CD4-positive, CD25-positive, alpha-beta regulatory T cell (primary cell): ENCODE measurements at places on chromosomes 2 and 18. TPM values are rescaled to one million over a fixed set of nuclear protein-coding genes. Genes with fewer than 3 reads are reported as not detected.

Gene SKOR2
- not detected for total RNA-seq

Gene MEP1B
- total RNA-seq, result 0.42 TPM

Gene FBXO48
- 2.7 TPM for total RNA-seq

Gene ACMSD
- not detected for total RNA-seq

Gene ZNF396
- total RNA-seq, result not detected

- H3K4me1 ChIP-seq, result no peaks in the 10 kb centered on the region
- no peak for DNase-seq
- H3K27me3 ChIP-seq, result no peaks in the 10 kb centered on the region
- no peaks in the 10 kb centered on the region for H3K36me3 ChIP-seq
- no peak overlapping the region for H3K27ac ChIP-seq
Observed at GRCh38 chr2:170300993-170301392, 123.0 kb downstream of the MYO3B start.

GRCh38 chr2:131034122-131035051 is 58.9 kb downstream of the FAM168B start:
- peaks cover 7% of the 10 kb centered on the region for H3K27me3 ChIP-seq
- no peak overlapping the region for H3K27ac ChIP-seq
- H3K4me3 ChIP-seq, result no peak overlapping the region

GRCh38 chr2:148674063-148675020 is 29.8 kb downstream of the EPC2 start:
- H3K27me3 ChIP-seq, result no peaks in the 10 kb centered on the region
- no peak overlapping the region for H3K27ac ChIP-seq
- H3K4me1 ChIP-seq, result peaks cover 10% of the 10 kb centered on the region
- peak; percentile 50 for DNase-seq
- H3K4me3 ChIP-seq, result no peak overlapping the region

DNA sequence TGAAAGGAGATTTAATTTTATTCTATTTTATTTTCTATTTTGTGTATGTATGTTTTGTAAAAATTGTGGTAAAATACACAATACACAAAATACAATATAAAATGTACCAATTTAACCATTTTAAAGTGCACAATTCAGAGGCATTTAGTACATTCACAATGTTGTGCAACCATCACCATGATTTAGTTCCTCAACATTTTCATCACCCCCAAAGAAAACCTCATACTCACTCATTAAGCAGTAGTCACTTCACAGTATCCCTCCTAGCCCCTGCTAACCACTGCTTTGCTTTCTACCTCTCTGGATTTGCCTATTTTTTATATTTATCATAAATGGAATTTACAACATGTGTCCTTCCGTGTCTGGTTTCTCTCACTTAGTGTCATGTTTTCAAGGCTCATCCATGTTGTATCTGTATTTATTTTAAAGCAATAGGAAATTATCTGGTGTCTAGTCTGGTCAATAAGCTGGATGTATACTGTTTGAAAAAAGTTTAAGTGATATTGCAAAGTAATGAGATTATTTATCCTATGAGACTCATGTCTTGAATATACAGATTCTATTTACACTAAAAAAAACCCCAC is 77.9 kb upstream of the GLS start:
- no peaks in the 10 kb centered on the region for H3K27me3 ChIP-seq
- no peak for DNase-seq
- no peak overlapping the region for H3K27ac ChIP-seq
- H3K4me1 ChIP-seq, result no peaks in the 10 kb centered on the region
- H3K4me3 ChIP-seq, result no peak overlapping the region

DNA sequence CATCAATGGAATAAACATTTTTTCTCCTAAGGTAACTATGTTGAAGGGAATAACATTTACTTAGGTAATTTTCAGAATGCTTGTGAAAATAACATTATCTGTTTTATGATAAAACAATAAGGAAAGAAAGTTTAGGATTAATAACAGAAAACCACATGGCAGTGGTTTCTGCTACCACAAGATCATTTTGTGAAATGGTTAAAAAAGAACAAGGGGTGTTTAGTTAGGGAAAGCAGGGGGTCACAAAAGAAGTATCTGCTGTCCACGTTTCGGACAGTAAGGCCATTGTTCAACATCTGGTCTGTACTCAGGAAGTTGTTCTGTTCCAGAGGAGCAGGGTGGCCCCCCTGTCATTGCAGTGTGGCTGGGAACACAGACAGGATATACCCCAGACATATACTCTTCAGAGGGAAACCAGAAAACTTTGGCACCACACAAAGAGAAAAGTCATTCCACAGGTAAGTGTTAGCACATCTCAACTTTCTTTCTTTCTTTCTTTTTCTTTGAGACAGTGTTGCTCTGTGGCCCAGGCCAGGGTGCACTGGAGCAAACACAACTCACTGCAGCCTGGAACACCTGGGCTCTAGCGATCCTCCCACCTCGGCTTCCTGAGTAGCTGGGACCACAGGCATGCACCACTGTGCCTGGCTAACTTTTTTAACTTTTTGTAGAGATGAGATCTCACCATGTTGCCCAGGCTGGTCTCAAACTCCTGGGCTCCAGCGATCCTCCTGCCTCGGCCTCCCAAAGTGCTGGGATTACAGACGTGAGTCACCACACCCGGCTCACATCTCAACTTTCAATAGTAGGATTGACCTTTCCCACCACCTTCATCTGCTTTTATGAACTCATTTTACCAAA is 14.8 kb upstream of the ARL5A start:
- H3K4me1 ChIP-seq, result no peaks in the 10 kb centered on the region
- H3K36me3 ChIP-seq, result no peaks in the 10 kb centered on the region
- no peak overlapping the region for H3K27ac ChIP-seq
- no peak for DNase-seq
- peaks cover 7% of the 10 kb centered on the region for H3K27me3 ChIP-seq

DNA sequence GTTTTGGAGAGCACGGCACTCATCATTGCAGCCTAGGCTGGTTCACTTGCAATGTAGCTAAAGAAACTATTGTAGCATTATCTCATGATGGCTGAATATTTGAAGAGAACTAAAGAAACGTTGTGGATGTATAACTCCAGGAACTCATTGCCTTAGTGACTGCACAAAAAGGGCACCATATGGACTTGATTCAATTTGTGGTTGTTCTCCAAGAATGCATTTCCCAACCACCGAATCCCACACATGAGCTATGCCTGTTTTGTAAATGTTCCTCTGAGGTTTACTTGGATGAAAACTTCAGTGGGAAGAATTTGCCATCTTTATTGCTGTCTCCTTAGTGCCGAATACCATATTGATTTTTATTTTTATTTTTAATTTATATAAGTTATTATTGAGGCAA is 43.5 kb downstream of the DOK6 start:
- H3K4me3 ChIP-seq, result no peak overlapping the region
- H3K36me3 ChIP-seq, result no peaks in the 10 kb centered on the region
- H3K4me1 ChIP-seq, result no peaks in the 10 kb centered on the region
- no peaks in the 10 kb centered on the region for H3K27me3 ChIP-seq
- no peak overlapping the region for H3K27ac ChIP-seq
- DNase-seq, result no peak

DNA sequence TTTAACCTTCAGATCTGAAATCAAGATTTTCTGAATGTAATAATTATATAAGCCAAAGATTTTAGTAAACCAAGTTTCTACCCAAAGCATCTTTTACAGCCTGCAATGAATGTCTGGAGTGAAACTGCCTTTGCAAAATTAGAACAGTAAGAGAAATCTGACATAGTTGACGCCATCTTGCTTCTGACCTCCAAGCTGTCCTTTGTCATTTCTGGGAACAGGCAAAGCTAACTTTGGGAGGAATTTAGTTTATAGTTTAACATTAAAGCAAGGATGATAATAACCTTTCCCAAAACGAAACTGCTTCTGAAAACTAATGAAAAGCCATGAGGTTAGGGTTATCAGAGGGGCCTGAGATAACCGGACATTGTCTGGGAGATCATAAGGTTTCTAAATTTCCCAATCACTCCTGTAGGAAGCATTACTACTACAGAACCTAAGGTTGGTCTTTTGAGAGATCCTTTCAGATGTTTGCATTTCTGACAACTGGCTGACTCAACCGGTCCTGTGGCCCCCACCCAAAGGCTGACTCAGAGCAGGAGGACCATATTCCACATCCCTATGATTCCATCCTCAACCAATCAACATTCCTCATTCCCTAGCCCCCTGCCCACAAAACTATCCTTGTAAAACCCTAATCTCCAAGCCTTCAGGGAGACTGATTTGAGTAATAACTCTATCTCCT is 124.5 kb downstream of the TMEM131 start:
- peaks cover 20% of the 10 kb centered on the region for H3K4me1 ChIP-seq
- no peaks in the 10 kb centered on the region for H3K36me3 ChIP-seq
- DNase-seq, result no peak

DNA sequence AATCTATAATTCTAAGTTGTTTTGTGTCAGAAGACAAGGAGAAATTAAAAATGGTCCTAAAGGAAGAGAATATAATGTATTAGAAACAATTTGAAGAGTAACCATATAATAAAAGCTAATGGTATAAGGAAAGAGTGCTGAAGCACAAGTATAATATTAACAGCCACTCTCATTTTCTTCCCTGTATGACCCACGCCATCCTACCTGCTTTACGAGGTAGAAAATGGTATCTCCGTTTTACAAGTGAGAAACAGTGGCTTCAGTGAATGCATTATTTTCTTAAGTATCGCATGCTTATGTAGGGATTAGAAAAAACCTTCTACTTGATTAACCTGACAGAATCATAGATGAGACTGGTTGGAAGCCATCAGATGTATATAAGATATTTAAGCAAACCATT is 266.2 kb downstream of the CCDC102B start:
- H3K27ac ChIP-seq, result no peak overlapping the region
- no peak overlapping the region for H3K4me3 ChIP-seq
- no peaks in the 10 kb centered on the region for H3K27me3 ChIP-seq
- H3K4me1 ChIP-seq, result no peaks in the 10 kb centered on the region
- DNase-seq, result no peak
- no peaks in the 10 kb centered on the region for H3K36me3 ChIP-seq

- H3K4me3 ChIP-seq, result no peak overlapping the region
- no peak overlapping the region for H3K27ac ChIP-seq
- no peak for DNase-seq
- no peaks in the 10 kb centered on the region for H3K36me3 ChIP-seq
Observed at GRCh38 chr2:158598862-158599517, 142.2 kb downstream of the PKP4 start.

DNA sequence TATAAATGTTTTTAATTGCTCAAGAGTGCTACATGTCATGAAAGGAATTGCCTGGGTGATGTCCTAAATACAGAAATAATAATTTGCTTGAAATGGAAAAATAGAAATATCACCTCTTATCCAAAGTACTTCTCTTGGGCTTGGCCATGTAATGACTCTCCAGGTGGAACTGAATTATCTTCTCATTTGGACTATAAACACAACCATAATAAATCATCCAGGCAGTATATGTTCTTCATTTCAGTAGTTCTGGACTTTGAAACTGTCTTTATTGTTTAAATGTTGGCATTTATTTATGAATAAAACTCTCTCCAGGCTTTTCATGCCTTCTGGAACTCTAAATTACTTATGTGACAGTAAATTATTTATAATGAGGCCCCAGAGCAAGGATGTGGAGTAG is 40.5 kb downstream of the OXER1 start:
- no peak overlapping the region for H3K4me3 ChIP-seq
- H3K27ac ChIP-seq, result no peak overlapping the region
- DNase-seq, result no peak
- H3K4me1 ChIP-seq, result no peaks in the 10 kb centered on the region
- peaks cover 4% of the 10 kb centered on the region for H3K36me3 ChIP-seq
- H3K27me3 ChIP-seq, result no peaks in the 10 kb centered on the region

DNA sequence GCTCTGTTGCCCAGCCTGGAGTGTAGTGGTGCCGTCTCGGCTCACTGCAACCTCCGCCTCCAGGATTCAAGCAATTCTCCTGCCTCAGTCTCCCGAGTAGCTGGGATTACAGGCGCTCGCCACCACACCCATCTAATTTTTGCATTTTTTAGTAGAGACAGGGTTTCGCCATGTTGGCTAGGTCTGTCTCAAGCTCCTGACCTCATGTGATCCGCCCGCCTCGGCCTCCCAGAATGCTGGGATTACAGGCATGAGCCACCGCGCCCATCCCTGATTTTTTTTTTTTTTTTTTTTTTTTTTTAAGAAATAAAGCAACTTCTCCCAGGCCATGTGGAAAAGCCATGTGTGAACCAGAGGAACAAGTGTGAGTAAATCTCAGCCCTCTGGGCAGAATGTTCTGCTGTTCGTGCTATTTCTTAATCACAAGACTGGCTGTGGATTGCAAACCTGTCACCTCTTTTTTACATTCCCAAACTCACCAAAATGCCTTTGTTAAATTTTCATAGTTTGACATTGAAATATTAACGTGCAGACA is 6.4 kb upstream of the SH3BP4 start:
- DNase-seq, result no peak
- H3K27me3 ChIP-seq, result peaks cover 15% of the 10 kb centered on the region
- H3K36me3 ChIP-seq, result no peaks in the 10 kb centered on the region
- H3K27ac ChIP-seq, result no peak overlapping the region
